NCI-H2029 treated with DMSO at 0.1 percent for 48 hours (cell line): ENCODE measurements at places on chromosomes 12 and 14.

GRCh38 chr12:89965993-89966392 lies 257.4 kb upstream of the ATP2B1 start:
- no peak for DNase-seq

GRCh38 chr12:50734409-50735263 lies 29.3 kb upstream of the ATF1 start:
- no peak for DNase-seq

GRCh38 chr12:49369411-49370145 lies 2.3 kb downstream of the SPATS2 start:
- peak; percentile 49 for DNase-seq

- DNase-seq = no peak
Measured at GRCh38 chr14:103155010-103155409, 31.7 kb downstream of the TNFAIP2 start.

DNA sequence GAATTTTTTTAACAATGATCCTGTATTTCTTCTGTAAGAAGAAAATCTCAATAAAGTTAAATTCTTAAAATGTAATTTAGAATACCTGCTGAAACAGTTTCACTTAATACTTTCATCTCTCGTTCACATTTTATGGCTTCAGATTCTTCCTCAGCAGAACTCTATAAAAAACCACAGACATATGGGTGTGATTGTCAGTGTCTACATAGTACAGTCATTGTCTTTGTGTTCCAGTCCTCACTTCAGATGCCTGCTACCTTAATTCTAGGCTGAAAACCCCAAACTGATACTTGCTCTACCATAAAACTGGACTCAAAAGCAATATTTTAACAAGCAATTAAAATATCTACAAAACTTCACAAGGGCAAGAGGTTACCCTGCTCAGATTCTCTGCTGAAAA lies 71.8 kb downstream of the DNAI7 start:
- no peak for DNase-seq

- DNase-seq = no peak
Measured at GRCh38 chr12:80551897-80552296, 107.9 kb downstream of the PTPRQ start.

DNA sequence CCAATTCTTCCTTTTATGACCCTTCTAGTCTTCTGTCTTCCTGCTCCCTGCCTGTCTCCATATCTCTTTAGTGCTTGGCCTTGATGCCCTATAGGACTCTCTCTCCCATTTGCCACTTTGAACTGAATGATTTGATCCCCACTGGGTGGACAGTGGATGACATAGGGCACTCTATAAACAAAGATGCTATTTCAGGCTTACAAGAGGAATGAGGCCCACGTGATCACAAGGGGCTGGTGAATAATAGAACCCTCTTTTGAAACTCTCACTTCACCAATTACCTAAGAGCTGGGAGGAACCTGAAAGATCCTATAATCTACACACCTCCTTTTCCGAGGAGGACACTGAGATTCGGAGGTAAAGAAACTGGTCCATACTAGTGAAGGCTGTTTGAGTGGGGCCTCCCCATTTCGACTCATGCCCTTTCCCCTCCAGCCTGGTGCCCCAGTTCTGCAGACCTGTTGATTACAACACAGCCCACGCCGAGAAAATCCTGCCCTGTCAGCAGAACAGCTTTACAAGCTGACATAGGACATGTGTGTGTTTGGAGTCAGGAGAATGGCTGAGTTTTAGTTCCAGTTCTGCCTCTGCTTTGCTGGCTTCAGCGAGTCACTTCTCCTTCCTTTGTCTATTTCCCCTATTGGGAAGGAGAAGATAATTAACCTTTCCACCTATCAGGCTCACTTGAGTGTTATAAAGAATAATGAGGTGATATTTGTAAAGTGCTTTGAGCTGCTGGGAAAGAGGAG lies 400.3 kb downstream of the ZFP36L1 start:
- DNase-seq = no peak

GRCh38 chr12:115245020-115245419 lies 561.0 kb upstream of the TBX3 start:
- DNase-seq = no peak

GRCh38 chr12:65712260-65713004 lies 111.9 kb upstream of the HMGA2 start:
- no peak for DNase-seq

- DNase-seq = no peak
Measured at GRCh38 chr14:51182131-51182565, 57.9 kb upstream of the TMX1 start.

GRCh38 chr14:64536488-64537245 lies 3.9 kb upstream of the HSPA2 start:
- DNase-seq = no peak

GRCh38 chr12:91381309-91381804 lies 198.7 kb upstream of the DCN start:
- DNase-seq = peak; percentile 6

DNA sequence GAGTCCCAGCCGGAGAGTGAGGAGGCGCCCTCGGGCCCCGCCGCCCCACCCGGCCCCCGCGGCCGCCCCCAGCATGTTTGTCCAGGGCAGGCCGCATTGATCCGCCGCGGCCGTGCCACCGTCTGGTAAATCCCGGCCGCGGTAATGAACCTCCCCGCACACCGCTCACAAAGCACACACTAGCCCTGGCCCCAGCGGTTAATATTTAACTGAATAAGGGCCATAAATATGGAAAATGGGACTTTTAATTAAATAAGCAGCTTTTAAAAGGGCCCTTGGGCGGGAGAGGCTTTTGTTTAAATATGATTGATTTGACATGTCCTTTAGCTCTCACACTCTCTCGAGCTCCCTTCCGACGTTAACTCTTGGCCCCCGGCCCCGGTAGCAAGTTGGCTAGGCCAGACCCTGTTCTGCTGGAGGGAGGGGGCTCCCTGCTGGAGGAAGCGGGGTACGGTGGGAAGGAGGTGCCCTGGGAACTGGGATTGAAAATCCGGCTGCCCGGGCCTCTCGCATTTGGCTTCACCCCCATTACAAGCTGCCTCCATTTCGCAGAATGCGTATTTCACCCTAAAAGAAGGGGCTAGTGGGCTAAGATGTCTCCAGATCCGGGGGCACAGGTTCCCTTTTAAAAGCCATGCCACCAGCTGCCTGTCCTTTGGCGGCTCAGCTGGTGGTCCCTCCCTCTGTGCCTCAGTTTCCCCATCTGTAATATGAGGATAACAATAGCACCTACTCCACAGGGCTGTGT lies 199.8 kb downstream of the RBM19 start:
- DNase-seq = no peak

DNA sequence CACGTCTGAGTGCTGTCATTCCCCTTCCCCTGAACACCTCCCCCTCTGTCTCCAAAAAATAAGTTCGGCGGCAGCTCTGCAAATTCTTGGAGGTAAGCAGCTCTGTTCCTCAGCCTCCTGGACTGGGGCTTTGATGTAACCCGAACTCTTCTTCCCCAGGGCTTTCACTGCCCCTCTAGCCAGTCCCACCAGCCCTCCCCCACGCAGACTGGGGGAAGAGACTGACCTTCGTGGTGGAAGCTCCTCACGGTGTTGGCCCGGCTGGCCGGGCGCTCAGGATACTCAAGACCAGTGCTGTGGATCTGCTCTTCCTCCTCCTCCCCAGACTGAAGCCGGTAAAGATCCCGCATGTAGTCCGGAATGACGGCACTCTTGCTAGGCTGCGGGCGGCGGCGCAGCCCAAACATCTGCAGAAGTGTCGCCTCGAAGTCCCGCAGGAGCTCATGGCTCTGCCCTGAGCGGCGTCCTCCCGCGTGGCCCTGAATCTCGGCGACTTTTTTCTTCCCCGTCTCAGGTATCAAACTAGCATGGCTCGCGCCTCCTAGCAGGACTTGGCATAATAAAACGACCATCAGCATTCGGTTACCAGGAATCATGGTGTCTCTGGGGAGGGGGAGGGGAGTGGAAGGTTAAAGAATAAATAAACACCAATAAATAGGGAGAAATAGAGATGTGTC lies 4.9 kb downstream of the BMP4 start:
- no peak for DNase-seq

DNA sequence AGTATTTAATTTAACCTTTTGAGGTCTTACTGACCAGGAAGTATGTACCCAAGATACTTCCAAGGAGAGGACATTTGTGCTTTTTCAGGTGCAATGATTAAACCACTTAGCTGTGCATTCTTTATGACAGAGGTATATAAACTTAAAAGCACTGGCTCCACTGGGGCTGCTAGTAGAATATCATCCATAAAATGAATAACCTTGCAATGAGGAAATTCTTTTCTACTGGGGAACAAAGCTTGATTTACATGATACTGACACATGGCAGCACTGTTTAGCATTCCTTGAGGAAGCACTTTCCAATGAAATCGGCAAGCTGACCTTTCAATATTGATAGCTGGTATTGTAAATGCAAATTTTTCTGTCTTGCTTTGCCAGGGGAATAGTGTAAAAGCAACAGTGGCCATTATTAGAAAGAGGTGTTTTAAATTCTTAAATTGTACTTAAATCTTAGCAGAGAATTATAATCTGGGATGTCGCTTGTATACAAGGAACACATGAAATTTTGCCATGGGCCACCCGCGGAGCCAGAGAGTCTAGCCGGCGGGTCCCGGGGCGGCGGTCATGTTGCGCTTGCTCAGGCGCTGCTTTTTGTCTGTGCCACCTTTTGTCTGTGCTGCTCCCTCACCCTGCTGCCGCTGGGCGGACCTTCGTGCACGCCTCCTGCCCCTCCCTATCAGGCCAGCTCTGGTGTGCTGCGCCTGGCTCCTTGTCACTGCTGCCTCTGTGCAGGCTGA lies 20.9 kb upstream of the BLTP3B start:
- DNase-seq = peak; percentile 88

GRCh38 chr14:52108823-52109222 lies 40.0 kb upstream of the NID2 start:
- no peak for DNase-seq

- DNase-seq = no peak
Measured at GRCh38 chr12:46535907-46536306, 163.3 kb upstream of the SLC38A2 start.

- no peak for DNase-seq
Measured at GRCh38 chr12:55629058-55629841, 7.4 kb upstream of the OR10P1 start.

GRCh38 chr14:54121466-54122027 lies 164.9 kb upstream of the BMP4 start:
- DNase-seq = no peak

- no peak for DNase-seq
Measured at GRCh38 chr14:101126731-101127130, 223.2 kb upstream of the RTL1 start.

DNA sequence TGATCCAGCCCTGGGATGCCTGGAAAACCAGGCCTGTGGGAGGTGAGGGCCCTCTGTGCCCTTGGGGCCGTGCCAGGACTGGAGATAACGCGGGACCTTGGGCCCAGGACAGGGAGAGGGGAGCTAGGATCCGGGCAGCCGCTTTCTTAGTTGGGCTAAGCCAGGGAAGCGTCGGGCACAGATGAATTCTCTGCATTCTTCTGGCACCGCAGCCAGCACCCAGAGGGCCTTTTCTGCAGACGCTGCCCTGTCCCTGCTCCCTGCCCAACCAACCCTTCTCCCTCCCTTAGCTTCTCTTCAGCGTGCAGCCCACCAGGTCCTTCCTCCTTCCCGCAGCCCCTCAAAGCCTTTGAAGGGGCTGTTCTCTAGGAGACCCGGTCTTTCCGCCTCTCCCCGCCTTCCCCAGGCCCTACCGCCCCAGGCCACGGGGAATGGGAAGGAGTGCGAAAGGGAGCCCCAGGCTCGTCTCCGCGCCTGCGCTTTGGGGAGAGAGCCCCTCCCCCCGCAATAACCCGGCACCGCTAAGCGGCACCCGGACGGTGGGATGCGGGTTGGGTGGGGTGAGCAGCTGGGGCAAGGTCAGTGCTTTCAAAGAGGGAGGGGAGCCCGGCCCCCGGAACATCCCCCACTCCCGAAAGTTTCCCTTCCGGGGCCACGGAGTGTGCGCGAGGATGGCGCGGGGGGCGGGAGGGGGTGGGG lies 663 bp downstream of the NCKAP5L start:
- no peak for DNase-seq
